ENCODE measurements at places on chromosomes 13 and 19. TPM values are rescaled to one million over a fixed set of nuclear protein-coding genes. Genes with fewer than 3 reads are reported as not detected.

ZNF681 gene
- 0.77 TPM for total RNA-seq

MAP4K1 gene
- total RNA-seq, result 0.55 TPM

ADAMTSL5 gene
- 3.1 TPM for total RNA-seq

OR7E24 gene
- total RNA-seq, result not detected
